ENCODE measurements at places on chromosomes 3 and 15.
A peak's percentile ranks its signal among the peaks of the same experiment; 100 is the strongest.

GRCh38 chr15:61075741-61076140 is 153.4 kb downstream of the RORA start:
- no peak for DNase-seq

GRCh38 chr3:136958939-136959338 is 1.2 kb downstream of the IL20RB start:
- DNase-seq: no peak

GRCh38 chr3:153956613-153957012 is 164.6 kb upstream of the ARHGEF26 start:
- no peak for DNase-seq

- DNase-seq: no peak
Observed at GRCh38 chr3:173892547-173892946, 495.0 kb downstream of the NLGN1 start.

- no peak for DNase-seq
Observed at GRCh38 chr3:159458010-159458409, 530.6 kb upstream of the IL12A start.

DNA sequence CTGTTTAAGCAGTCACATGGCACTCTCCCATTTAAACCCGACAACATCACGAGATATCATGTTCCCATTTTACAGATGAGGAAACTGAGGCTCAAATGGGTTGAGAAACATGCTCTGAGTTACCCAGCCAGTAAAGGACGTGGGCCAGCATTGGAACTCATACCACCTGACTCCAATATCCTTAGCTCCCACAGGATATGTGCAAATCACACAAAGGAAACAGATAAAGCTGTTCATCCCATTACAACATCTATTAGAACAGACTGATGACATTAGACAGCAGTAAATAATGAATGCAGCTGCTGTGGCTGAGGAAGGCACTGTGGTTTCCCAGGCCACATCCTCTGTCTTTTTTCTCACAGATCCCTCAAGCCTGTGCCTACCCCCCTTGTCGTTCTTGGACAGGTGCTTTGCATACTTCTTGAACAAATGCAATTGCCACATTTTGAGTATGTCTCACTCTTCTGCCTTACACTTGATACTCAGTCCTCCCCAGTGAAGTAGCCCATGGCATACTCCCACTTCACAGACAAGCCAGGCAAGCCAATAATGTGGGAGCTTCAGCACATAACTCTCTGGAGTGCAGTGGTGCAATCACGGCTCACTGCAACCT is 17.7 kb downstream of the FRMD4B start:
- peak; percentile 70 for DNase-seq

DNA sequence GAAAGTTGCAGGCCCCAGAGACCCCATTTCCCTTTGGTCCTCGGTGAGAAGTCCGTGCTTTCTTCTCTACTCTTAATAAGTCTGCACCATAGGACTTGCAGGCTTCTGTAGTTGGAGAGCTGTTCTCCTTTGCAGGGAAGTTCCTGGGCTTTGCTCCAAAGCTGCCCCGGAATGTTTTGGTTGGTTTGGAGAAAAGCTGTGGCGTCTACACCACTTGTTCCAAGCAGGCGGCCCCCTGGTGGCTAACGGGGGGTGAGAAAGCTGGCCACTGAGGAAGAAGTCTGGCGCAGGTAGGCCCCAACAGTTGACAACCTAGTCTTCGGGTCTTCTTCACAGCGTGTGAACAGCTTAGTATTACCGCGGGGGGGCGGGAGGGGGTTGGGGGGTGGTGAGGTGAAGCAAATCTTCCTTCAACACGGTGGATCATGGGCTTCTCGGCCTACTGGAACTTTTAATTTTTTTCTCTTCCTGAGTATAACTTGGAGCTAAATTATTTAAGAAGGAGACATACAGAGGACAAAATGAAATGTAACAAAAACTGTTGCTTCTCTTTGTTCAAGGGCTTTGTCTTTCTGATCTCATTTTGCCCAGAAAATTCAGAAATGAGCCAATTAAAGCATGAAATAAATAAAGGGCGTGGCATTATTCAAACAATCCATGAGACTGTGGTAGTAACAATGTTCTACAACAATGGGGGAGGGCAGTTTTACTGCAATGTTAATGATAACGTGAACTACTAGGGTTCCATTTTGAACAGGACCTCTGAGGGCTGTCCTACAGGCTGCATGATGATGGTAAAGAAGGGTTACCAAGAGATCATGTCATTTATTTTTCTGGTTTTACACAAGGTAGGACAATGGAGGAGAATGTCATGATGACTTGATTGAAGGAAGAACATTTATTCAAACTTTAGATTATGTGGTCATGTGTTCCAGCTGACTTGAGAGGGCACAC is 2.2 kb upstream of the THRB start:
- peak; percentile 10 for DNase-seq

GRCh38 chr15:70093481-70094319 is 4.0 kb downstream of the TLE3 start:
- DNase-seq: no peak

DNA sequence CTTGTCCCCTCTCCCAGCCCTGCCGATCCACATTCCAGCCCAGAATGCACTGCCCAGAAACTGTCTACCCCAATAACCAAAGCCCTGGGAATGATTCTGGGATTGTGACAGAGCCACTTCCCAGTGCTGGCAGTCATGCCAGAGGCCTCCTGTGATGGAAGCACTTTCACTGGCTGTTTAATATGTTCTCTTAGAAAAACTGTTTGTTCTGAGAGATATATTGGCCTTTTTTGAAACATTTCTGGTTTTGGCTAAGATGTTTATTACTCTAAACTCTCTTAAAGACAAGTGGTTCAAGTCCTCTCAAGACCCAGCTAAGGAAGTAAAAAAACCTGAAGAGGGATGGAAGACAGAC is 74.0 kb upstream of the HACD2 start:
- DNase-seq: peak; percentile 68

DNA sequence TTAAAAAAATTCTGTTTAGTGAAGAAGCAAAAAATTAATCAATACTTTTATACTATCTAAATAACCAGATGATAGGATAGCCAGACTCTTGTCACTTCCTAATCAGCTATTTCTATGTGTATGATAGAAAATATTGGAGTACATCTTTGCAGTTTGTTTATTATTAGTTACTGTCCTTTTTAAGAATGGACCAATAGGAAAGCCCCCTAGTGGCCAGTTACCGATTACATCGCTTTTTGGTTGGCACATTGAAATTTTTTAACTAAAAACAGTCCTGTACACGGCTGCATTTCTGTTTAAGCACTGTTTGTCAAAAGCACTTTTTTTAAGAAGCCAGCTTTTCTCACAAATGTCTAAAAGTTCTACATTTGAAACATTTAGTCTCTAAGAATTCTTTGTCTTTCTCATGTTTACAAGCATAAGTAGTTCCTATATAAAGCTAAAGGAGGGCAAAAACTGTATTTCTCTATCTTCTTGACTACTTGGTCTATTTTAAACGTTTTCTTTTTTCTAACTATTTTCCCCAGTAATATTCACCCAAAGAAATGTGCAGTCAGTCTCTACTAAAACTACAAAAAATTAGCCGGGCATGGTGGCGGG is 253.2 kb upstream of the LRTM1 start:
- no peak for DNase-seq

DNA sequence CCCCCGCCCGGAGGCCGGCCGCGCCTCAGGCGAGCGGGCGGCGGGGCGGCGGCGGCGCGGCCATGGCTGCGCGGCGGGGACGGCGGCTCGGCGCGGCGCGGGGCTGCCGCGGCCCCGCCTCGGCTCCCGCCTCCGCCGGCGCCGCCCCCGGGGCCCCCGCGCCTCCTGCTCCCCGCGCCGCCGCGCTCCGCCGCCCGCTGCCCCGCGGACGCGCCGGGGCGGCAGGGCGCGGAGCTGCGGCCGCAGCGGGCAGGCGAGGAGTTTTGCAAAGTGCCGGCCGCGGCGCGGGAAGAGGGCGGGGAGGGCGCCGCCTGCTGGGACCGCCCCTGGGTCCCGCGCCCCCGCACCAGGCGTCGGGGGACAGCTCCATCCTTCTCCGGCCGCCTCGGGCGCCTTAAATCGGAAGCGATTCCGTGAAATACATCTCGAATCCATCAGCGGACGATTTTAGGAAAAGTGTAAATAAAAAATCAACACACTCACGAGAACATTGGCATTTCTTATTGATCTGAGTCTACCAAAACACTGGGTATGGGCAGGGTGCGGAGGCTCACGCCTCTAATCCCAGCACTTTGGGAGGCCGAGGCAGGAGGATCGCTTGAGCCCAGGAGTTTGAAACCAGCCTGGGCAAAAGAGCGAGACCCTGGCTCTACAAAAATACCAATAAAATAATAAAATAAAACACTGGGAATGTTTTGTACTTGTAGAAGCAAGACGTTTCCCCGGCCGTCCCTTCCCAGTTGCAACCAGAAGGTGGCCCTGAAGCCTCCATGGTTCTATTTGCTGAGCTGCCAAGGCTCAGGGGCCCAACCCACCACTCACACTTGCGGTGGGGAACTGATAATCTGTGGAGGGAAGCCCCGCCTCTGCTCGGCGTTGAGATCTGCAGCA is 136.9 kb downstream of the NUP210 start:
- peak; percentile 88 for DNase-seq

GRCh38 chr3:159604151-159604581 is 384.5 kb upstream of the IL12A start:
- no peak for DNase-seq

GRCh38 chr15:92116330-92116729 is 262.8 kb downstream of the SLCO3A1 start:
- no peak for DNase-seq

DNA sequence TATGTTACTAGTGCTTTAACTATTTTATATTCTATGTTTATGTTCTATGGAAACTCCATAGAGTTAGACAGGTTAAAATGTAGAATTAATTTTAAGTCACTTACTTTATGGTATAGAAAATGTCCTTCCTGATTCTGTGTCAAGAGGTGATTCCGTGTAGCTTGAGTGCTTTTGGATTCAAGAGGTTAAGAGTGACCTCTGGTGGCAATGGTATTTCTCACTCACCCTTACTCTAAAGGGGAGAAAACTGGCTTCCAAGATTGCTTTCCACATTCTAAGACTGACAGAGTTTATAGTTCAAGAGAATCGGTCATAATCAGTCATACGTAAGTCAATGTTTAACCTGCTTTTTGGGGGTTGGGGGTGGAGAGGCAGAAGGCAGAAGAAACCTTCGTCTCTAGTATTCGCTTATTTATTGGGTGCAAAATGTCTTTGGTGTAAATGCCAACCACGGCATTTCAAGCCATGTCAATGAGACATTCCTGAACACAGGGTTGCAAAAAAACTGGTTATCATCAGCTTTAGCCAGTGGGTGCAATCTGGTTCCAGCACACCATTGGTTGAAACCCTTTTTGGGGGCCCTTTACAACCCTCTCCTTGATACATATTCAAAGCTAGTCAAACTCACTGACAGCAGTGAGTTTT is 92.0 kb upstream of the VGLL3 start:
- no peak for DNase-seq

DNA sequence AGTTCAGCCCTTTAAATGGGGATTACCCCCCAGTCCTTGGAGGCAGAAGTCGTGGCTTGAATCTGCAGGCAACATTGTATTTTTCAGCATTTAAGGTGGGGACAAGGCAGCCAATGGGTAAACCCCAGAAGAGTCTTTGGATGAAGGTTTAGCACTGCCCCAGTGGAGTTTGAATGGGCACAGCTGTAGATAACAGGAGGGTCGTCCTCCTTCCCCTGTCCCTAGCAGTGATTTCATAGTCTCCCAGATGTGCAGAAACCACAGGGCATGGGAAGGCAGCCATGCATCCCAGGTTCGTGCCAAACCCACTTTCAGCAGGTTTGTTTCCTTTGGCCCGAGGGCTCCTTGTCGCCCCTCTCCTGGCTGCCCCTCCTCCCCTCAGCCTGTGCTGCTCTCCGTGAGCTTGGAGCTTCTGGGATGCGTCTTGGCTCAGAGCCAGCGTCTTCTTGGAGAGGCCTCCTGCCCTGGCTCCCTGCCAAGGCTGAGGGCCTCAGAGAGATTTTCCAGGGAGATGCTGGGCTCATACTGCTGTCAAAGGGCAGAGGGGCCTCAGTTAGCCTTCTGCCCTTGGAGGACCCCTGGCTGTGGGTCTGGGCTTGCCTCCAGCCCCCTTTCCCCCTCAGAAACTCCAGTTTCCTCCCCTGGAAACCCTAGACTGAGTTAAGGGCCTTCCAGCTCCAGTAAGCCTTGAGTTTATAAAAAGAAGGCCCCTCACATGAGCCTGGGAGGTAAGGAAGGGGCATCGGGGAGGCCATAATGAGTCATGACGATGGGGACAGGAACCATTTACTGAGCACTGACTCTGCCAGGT is 48.9 kb upstream of the POLG start:
- no peak for DNase-seq

DNA sequence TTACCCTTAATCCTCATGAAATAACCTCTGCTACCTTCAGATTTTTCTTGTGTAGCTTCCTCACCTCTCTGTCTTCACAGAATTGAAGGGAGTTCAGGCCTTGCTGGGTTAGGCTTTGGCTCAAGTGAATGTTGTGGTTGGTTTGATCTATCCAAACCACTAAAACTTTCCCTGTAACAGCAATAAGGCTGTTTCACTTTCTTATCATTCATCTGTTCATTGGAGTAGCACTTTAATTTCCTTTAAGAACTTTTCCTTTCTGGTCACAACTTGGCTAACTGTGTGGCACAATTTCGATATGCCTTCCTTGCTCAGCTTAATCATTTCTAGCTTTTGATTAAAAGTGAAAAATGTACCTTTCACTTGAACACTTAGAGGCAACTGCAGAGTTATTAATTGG is 129.8 kb downstream of the NR1I2 start:
- DNase-seq: no peak

DNA sequence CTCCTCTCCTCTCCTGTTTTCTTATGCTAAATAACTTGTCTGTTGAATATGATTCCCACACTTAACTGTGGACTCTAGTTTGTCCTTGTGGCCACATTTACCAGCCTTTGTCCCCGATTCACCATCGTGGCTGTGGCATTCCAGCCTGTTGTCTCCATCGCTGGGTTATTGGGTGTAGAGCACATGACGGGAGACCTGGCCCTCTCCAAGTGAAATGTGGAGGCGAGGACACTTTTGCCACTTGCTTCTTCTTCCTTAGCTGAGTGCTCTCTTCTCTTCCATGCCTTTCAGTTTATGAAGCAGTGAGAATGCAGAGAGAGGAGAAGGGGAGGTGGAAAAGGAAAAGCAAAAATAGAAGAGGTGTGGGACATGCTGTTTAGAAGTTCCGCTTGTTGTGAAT is 61.5 kb upstream of the SAMMSON start:
- no peak for DNase-seq

DNA sequence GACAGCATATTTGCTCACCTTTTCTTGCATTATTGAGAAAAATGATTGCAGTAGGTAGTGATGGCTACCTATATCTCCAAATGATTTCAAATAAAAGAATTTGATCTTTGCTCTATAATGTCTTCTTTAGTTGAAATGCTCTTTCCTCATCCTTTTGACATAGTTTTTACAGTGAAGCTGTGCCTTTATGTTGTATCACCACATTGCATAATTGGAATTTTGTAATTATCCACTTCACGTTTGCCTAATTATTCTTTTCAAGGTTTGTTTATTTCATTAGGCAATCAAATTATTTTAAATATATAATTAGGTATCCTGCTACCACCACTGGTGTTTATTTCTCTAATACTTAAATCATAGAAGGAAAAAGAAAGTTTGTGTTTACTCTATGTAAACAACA is 21.3 kb upstream of the P2RY13 start:
- DNase-seq: no peak
